ENCODE measurements at places on chromosomes 5 and 9.

- no peak for DNase-seq
Observed at GRCh38 chr5:110851357-110851756, 112.5 kb downstream of the SLC25A46 start.

DNA sequence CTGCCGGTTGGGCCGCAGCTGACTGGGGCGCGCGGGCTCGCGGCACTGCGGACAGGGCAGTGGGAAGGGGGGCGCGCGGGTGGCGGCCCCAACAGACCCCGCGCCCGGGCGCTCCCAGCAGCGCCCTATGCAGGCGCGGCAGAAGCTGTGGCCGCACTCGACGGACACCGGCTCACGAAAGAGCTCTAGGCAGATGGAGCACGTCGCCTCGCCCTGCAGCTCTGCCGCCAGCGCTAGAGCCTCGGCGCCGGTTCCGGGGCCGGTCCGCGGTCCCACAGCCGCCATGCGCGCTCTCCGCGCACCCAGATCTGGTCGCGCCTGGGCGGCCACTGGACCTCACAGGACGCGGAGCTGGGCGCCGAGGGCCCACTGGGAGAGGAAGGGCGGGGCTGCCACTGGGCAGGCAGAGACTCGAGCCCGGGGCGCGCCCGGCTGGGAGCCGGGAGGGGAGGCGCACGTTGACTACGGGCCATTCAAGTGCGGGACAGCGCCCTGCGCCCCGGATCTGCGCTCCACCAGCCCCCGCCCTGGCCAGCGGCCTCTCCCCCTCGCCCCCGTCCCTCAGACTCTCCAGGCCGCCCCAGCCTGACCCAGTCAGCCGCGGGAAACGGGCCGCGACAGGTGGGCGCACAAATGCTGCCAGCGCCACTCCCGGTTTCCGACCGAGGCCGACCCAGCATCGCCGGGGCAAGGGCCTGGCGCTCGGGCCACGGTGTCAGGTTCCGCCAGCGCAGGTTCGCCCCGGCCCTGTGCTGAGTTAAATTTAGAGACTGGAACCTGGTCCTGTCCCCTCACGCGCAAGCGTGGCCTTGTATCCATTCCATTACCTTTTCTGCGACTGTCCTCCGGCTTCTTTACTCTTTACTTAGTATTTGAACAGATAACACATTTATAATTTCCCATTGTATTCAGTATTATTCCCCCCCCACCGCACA, at the start of gene TRIM7:
Gene TRIM7 (minus strand): TSS at position 371 of the 935 bp plus-strand sequence. CDS start 86 bp downstream, at position 285.
- no peak for DNase-seq

- no peak for DNase-seq
Observed at GRCh38 chr9:6938447-6938846, 180.7 kb downstream of the KDM4C start.

DNA sequence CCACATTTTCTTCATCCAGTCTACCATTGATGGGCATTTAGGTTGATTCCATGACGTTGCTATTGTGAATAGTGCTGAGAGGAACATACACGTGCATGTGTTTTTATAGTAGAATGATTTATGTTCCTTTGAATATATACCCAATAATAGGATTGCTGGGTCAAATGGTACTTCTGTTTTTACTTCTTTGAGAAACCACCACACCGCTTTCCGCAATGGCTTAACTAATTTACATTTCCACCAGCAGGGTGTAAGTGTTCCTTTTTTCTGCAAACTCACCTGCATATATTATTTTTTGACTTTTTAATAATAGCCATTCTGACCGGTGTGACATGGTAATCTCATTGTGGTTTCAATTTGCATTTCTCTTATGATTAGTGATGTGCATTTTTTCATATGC, 82.2 kb upstream of the RFX3 start:
- DNase-seq: no peak

- no peak for DNase-seq
Observed at GRCh38 chr5:103101079-103101750, 18.7 kb downstream of the GIN1 start.

- DNase-seq: no peak
Observed at GRCh38 chr5:380701-381309, 59.3 kb downstream of the AHRR start.

- DNase-seq: no peak
Observed at GRCh38 chr9:14417237-14417636, 103.3 kb upstream of the NFIB start.

DNA sequence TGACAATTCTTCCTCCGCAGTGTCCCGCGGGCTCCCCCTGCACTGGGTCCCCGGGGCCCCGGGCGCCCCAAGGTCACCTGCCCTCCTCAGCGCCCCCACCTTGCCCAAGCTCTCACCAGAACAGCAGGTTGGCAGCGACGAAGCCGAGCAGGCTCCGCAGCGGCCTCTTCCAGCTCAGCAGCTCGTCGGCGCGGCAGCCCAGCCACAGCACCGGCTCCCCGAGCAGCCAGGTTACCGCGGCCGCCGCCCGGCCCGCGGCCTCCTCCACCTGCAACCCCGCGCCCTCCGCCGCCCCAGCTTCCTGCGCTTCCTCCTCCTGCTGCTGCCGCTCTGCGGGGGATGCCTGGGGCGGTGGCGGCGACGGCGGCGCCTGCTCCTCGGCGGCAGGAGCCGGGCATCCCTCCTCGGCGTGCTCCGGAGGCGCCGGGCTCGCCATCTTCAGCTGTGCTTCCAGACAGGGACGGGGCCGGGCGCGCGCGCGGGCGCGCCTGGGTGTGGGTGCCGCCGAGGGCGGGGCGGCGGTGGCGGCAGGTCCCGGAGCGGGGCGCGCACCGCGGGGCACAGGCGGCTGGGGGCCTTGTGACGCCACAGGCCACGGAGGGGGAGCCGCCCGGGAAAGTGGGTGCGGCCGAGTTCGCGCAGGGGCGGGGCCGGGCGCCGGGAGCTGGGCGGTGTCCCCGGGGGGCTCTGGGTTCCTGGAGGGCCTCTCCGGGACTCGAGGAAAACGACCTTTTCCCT, at the start of gene RETREG1:
Gene RETREG1 (minus strand): TSS at position 462 of the 738 bp plus-strand sequence. CDS start 26 bp downstream, at position 436.
- DNase-seq: peak; percentile 74

DNA sequence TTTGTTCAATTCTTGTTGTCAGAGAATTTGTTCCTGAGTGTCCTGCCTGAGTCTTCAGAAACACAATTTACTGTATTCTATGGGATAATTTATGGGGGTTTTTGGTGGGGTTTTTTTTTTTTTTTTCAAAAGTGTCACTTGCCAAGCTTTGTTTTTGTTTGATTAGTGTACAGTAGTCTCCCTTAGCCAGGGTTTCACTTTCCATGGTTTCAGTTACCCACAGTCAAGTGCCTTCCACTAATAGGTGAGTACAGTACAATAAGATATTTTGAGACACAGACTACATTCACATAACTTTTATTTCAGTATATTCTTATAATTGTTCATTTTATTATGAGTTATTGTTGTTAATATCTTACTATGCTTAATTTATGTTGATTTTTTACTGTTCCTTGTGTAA, 25.0 kb upstream of the AUH start:
- DNase-seq: no peak

- no peak for DNase-seq
Observed at GRCh38 chr5:177433658-177434217, 7.3 kb downstream of the GRK6 start.

GRCh38 chr5:169788168-169788567, 151.1 kb downstream of the DOCK2 start:
- DNase-seq: no peak

DNA sequence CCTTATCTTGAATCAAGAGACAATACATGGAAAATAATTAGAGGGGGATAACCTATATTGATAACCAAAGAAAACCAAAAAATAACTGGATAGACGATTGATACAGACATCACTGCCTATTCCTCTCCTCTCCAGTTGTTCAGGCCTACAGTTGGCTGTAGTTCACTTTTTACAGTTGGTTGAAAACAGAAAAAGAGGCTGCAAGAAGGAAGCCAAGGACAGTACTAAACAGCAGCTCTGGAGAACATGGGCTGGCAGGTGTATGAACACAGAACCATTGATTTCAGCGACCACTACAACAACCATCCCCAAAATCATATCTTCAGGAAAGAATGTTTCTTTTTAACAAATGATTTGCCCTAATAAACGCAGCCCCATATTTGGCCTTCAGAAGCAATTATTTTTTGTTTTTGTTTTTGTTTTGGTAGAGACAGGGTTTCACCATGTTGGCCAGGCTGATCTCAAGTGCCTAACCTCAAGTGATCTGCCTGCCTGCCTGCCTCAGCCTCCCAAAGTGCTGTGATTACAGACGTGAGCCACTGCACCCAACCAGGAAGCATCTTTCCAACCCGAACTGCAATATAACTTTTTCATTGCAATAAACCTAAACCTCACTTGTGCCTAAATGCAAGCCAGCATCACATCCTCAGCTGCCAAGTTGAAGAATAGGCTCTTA, 64.3 kb downstream of the MLLT3 start:
- no peak for DNase-seq

Measured in stimulated activated CD4-positive, alpha-beta T cell treated with anti-CD3 and anti-CD28 coated beads, TNF-alpha, amount 100 ng/mL, for 24 hours (primary cell).